ENCODE measurements at places on chromosomes 4 and X. TPM values are rescaled to one million over a fixed set of nuclear protein-coding genes. Genes with fewer than 3 reads are reported as not detected.

The RXFP1 gene
- total RNA-seq: 7.8 TPM

The ALPK1 gene
- 24.4 TPM for total RNA-seq

The RIPPLY1 gene
- not detected for total RNA-seq

The NHSL2 gene
- total RNA-seq: 46.1 TPM

Data from posterior vena cava (tissue), 2 donors.